Endothelial cell (in vitro differentiated cells): ENCODE measurements at places on chromosomes 5 and 9.

- no peak for DNase-seq
Measured at GRCh38 chr9:86406366-86406765, 52.2 kb upstream of the TUT7 start.

- DNase-seq: no peak
Measured at GRCh38 chr9:110189559-110190320, 18.2 kb downstream of the C9orf152 start.

GRCh38 chr5:6567835-6568234 lies 65.0 kb downstream of the NSUN2 start:
- no peak for DNase-seq

DNA sequence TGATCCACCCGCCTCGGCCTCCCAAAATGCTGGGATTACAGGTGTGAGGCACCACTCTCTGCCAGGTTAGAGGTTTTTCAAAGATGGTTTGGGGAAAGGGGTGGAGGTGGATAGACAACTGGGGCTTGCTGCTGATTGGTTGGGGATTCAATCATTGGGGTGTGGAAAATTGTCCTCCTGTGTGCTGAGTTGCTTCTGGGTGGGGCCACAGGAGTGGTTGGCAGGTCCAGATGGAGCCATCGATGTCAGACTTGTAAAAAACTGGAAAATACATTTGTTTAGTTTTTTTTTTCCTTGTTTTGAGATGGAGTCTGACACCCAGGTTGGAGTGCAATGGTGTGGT lies 61.9 kb upstream of the CLINT1 start:
- DNase-seq: no peak

DNA sequence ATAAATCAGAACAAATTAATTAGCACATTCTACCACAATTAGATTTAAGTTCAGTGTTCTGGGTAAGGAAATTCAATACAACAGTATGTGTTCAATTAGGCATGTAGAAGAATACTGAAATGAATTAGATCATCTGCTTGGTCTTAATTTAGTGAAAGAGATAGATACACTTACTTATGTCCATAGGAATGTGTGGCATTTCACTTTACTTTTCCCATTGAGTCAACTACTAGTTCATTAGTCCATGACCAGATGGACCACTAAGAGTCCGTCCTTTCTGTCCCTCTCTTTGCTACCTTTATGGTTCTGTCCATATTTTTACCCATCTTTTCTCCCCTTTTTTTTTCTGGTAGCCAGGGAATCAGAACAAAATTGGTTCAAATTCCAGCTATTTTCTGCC lies 276.9 kb downstream of the OSTF1 start:
- no peak for DNase-seq

DNA sequence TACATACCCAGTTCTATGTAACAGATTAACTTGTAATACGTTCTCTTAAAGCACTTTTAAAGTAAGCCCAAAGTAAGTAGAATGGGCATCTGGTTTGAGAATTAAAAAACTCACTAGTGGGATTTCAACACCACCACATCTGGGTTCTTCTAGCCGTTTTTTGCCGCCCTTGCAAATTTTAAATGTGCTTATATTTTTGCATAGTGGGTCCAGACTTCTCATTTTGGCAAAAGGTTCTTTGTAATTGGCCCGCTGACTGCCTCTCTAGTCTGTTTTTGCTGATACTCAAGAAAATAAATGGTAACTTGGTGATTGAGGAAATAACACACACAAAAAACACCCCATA lies 582 bp upstream of the FBXO4 start:
- no peak for DNase-seq

DNA sequence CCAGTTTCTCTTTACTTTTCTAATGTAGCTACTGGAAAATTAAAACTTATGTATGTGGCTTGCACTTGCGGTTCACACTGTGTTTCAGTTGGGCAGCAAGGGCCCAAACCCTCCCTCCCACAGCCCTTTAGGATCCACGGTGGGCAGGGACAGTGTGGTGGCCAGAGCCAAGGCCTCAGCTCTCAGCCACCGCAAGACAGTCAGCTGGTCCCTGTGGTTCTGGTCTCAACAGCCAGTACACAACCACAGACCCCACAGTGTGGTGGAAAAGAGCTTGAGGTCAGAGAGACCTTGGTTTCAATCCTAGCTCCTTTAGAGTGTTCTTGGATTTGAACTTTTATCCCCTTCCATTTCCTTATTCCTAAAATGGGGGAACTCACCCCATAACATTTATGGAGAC lies 153.0 kb upstream of the SMIM23 start:
- no peak for DNase-seq

GRCh38 chr9:13053504-13053903 lies 226.0 kb downstream of the MPDZ start:
- DNase-seq: no peak

DNA sequence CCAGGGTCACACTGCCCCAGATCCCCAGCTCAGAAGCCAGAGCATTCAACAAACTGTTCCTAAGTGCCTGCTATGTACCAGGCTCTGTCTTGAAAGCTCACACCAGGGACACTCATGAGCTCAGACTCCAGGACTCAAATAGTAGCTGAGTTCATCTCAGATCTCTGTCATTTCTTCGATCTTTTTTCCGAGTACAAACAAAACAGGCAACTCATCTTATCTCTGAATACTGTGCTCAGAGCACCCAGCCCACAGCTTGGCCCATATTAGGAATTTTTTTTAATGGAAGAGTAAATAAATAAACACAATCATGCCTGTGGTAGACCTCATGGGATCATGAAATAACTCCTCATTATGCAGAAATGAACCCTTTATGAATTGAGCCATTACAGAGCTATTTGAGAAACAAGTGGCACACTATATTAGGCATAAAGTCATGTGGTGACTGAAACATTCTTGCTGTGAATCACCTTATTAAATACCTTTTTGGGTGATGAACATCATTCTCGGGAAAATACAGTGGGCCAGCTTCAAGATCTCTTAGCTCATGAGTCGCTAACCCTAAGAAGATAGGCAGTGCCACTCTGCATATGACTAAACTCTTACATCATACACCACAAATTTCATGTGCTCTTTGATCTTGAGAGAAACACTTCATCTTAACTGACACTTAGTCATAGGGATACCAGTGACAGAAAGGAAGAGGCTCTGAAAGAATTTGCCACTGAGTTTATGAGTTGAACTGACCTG lies 9.9 kb downstream of the SH3RF2 start:
- DNase-seq: no peak

GRCh38 chr5:130099008-130099407 lies 194.7 kb downstream of the CHSY3 start:
- no peak for DNase-seq

DNA sequence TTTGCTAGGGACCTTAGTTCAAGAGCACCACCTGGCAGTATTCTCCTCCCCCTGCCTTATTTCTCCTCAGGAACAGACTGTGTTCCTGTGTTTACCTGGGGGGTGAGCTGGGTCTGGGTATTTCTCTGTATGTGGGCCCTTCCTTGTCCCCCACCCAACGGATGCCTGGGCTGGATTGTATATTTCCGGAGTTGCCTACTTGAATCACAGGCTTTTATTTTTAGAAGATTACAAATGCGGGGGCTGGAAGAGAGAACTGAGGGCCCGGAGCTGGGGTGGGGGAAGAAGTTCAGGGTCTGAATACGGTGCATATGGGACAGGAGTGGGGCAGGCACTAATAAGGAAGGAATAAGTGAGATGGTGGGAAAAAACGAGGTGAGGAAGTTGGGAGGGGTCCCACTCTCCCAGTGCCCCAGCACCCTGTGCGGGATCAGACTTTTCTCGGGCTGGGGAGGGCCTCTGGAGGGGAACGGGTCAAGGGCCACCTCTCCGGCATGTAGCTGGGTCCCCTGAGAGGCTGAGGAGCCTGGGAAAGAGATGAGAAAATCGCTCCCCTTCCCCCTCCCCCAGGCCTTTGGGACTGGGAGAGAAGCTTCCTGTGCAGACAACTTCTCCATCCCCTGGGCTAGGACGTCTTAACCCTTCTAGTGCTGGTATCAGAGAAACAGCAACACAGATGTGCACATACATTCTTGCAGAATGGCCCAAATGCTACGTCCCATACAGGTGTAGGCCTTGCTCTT lies 42.1 kb downstream of the PCDH1 start:
- DNase-seq: no peak

GRCh38 chr9:24624481-24624880 lies 78.8 kb upstream of the IZUMO3 start:
- no peak for DNase-seq

DNA sequence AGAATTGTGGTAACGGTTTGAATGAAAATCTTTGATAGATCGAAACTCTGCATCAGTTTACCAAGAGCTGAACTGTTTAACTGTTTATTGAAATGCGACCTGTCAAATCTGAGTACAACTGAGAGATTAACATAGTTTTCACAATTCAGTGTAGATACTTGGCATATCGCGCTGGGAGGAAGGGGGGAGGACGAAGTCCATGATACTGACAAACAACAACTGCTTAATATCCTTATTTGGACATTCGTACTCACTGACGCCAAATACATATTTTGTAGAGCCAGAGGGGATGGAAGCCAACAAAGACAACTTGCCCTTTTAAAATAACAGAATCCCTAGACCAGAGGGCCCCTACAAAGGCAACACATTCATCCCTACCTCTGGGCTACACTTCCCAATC lies 93.2 kb downstream of the GLIS3 start:
- no peak for DNase-seq

GRCh38 chr9:14993061-14993800 lies 83.0 kb upstream of the FREM1 start:
- DNase-seq: peak; percentile 89

GRCh38 chr9:75422944-75423522 lies 334.7 kb downstream of the OSTF1 start:
- DNase-seq: no peak

DNA sequence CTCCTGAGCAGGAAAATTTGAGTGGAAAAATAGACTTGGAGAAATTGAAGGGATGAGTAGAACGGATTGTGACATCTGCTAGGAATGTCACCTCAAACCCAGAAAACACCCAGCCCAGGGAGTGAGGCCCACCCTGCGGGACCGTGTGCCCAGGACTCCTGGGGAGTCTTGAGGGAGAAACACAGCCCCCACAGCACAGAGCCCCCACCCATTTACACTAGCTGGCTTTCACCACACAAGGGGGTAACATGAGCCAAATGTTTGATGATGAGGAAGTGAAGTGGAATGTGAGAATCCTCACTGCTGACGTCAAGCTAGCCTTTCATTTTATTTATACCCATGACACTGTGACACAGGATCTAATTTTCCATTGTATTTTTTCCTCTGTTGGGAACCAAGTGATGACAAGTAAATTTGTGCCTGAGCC lies 42.8 kb upstream of the PDE8B start:
- DNase-seq: no peak

- DNase-seq: no peak
Measured at GRCh38 chr9:78405461-78405860, 108.5 kb downstream of the PSAT1 start.

GRCh38 chr5:103498211-103498610 lies 64.4 kb downstream of the NUDT12 start:
- no peak for DNase-seq
